Subcutaneous adipose tissue (tissue), 4 donors: ENCODE measurements at places on chromosomes 13 and 19. TPM values are rescaled to one million over a fixed set of nuclear protein-coding genes. Genes with fewer than 3 reads are reported as not detected.

The KIR2DL4 gene
- total RNA-seq = 0.75 TPM

The ZNF541 gene
- 0.44 TPM for total RNA-seq

The RFX1 gene
- total RNA-seq = 4.1 TPM

The ZNF790 gene
- total RNA-seq = 6.6 TPM

The CACNG7 gene
- not detected for total RNA-seq
